ENCODE measurements at places on chromosomes 6 and 20.
A peak's percentile ranks its signal among the peaks of the same experiment; 100 is the strongest.

DNA sequence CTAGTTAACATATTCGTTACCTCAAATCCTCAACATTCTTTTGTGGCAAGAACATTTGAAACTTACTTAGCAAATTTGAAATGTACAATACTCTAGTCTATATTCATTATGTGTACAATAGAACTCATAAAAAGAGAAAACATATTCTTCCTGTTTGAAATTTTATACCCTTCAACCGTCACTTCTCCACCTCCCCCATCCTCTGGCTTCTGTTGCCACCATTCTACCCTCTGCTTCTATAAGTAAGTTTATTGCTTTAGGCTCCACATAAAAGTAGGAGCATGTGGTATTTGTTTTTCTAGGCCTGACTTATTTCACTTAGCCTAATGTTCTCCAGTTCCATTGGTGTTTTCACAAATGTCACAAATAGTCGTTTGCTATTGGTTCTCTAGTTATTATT, 205.3 kb downstream of the TENT5A start:
- no peak for DNase-seq

DNA sequence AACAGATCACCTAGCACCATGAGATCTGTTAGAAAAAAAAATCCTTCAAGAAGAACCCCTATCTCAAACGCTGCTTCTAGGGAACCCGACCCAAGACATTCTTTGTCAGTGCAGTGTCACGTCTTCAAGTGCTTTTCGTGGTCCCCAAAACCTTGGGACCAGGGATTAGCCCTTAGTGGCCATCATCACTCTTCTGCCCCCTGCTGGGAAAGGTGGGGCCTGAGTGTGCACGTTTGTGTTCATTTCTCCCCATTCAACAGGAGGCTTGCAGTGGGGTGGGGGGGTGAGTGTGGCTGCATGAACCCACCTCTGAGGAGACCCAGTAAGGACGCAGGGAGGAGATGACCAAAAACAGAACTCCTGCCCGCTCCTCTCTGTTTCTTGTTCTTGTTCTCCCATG, 218.2 kb upstream of the RNF24 start:
- DNase-seq, result no peak

DNA sequence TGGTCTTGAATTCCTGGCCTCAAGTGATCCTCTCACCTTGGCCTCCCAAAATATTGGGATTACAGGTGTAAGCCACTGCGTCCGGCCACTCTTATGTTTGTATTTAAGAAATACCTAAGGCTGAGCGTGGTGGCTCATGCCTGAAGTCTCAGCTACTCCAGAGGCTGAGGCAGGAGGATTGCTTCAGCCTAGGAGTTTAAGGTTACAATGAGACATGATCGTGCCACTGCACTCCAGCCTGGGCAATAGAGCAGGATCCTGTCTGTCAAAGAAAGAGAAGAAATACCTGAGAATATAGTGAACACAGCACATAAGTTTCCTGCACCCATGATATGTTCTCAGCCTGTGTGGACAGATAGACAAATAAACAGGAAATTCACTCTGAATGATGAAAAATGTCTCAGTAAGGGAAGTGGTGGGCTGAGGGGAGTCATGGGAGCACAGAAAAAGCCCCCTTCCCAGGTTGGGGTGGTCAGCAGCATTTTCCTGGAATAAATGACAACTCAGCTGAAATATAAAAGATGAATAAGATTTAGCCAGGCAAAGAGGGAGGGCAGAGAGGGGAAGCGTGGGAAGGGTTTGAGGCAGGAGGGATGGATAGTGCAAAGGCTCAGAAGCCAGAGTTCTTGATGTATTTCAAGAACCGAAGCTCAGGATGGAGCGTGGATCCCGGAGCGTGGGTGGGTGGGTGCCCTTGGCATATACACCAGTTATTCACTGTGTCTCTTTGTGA, 13.8 kb upstream of the MMP9 start:
- DNase-seq, result no peak

DNA sequence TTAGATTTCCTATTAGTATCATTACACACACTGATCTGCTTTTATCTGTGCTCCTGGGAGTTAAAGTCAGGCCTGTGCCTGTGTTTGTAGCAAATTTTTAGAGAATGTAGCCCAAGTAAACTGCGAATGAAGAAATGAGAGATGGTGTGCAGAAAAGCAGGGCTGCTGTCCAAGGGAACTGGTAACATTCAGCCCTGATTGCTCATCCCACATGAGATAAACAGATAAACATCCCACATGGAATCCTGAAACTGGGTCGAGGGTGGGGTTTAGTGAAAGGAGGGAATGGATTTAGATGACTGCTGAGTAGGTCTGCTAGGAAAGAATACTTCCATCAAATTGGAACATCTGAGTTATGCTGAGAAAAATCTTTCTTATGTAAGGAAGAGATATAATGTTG, 69.1 kb downstream of the GRIK2 start:
- DNase-seq, result peak; percentile 75

DNA sequence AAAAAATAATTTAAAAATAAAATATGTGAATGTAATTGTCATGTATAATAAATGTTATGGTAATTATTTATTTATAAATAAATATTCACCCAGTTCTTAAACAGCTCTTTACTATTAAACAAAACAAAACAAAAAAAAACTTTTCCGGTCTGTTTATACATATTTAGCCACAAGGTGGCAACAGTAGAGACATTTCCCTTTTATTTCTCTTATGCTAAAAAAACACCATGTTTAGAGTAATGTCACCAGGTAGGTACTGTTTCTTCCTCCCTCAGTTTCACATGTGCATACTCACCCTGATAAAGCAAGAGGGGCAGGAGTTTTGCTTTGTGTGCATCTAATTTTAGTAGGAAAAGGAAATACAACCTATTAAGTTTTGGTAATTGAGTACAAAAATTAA, 610.4 kb upstream of the IMPG1 start:
- DNase-seq, result no peak

DNA sequence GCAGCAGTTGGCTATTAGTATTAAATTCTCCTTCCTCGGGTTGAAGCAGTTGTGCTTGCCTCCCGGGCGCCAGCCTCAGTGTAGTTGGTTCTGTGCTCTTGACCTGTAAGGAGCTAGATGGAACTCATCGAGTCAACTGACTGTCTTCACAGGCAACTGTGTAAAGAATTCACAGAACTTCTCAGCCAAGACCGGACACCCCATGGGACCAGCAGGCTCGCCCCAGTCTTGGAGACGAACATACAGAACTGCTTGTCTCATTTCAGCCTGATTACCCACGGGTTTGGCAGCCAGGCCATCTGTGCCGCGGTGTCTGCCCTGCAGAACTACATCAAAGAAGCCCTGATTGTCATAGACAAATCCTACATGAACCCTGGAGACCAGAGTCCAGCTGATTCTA, 8.5 kb downstream of the TFAP2C start:
- DNase-seq, result no peak

- DNase-seq, result no peak
Observed at GRCh38 chr6:16474772-16475493, 236.5 kb downstream of the GMPR start.

GRCh38 chr6:33813246-33813904, 9.6 kb upstream of the MLN start:
- DNase-seq, result no peak

- no peak for DNase-seq
Observed at GRCh38 chr20:57495978-57496377, 29.0 kb downstream of the CTCFL start.

DNA sequence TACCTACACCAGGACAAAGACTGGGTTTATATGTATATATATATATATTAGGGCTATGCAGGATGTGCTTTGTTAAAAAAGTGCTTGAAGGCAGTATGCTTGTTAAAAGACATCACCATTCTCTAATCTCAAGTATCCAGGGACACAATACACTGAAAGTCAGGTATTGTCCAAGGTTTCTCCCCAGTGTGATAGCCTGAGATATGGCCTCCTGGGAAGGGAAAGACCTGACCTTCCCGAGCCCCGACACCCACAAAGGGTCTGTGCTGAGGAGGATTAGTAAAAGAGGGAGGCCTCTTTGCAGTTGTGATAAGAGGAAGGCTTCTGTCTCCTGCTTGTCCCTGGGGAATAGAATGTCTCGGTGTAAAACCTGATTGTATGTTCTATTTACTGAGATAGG, 156.9 kb downstream of the GPX5 start:
- no peak for DNase-seq

DNA sequence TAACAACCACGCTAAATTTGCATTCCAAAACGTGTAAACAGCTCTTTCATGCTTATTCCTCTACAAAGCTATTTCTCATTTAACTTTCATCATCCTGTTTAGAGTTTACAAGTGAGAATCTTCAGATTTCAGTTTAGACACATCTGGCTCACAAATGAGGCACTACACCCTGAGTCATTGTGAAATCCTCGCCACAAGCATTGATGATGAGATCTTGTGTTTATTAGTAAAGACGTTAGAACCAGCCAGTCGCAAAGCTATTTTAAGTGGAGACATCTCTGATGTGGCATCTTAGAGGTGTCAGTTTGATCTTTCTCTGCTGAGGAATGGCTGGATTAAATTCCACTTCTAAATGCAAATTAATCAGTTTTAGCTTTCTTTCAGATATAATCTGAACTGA, 8.3 kb upstream of the ISM1 start:
- DNase-seq, result peak; percentile 61

DNA sequence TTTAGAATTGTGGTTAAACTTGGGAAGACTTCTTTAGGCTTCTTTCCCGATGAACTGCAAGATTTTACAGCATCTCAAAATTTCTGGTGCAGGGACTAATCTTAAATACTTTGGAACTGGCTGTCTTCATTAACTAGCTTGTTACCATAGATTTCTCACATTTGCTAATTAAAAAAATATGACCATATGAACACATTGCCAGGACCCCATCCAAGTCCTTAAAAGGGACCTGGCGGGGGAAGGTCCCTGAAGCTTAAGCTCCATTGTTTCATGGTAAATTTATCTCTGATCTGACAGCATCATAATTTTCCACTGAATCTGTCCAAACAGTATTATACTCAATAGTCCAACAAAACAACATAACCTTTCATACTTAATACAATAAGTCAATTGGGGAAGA, 517.8 kb upstream of the FLRT3 start:
- DNase-seq, result no peak

- peak; percentile 59 for DNase-seq
Observed at GRCh38 chr20:325889-326644, 715 bp downstream of the SOX12 start.

DNA sequence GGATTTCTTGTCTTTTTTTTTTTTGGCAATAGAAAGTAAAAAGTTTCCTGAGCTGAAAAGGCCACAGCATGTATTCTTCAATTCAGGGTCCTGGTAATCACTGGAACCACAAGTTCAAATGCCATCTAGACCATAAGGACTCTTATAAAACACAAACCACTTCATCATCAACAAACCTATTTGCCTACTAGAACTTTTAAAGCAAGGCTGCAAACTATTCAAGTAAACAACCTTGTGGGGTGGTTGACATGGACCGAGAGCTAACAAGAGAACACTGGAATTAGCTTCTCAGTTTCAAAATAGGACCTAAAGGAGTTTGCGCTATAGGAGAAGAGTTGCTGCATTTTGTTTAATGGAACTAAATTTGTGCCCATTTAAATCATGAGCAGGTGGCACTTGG, 215.9 kb downstream of the ATXN1 start:
- no peak for DNase-seq

DNA sequence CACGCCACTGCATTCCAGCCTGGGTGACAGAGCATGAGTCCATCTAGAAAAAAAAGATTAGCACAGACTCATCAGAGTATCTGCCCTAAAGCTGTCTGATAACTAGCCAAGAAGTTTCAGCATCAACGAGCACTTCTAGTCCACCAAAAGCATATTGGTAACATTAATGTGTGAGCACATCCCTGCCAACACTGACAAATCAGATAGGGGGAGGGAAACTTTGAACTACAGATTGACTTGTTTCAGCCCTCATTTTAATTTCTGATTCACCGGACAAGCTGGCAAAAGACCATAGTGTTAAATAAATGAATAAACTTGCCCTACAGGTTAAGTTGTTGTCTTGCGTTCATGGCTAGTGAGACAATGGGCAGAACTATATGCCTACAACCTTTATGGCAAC, 7.7 kb upstream of the SEC63 start:
- peak; percentile 54 for DNase-seq

All from AG20443 (cell line).